ENCODE measurements at places on chromosomes 16 and 17.

DNA sequence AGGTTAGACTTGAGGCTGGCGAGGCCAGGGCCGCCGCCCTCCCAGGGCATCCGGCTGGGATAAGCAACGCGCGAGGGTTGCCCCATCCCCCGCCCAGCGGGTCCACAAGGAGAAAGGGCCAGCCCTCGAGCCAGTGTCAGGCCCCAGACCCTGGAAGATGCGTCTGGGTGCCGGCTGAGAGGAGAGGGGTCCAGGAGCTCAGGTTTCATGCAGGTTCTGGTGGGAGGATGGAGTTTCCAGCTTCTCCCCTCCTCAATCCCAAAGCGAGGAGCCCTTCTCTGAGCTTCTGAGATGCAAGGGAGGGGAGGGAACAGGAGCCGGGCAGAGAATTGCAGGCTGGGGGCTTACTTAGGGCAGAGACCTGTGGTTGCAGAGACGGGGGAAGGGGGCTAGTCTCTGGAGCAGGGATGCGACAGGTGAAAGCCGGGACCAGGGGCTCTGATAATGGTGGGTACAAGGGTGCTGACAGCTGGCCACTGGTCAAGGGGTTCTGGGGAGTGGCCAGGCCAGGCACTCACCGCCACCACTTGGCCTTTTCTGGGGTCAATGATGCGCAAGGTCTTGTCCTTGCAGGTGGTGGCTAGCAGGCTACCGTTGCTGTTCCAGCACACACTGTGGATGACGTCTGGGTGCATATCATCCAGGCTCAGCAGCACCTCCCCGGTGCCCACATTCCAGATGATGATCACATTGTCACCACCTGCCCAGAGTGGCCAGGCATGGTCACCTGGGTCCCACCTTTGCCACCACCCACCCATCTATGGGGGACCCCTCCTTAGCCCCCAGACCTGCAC is 4.2 kb downstream of the CORO6 start:
- DNase-seq, result no peak

GRCh38 chr16:87212026-87212425 is 105.2 kb downstream of the C16orf95 start:
- DNase-seq, result peak; percentile 85

- DNase-seq, result no peak
Observed at GRCh38 chr17:67281743-67282142, 36.7 kb upstream of the HELZ start.

GRCh38 chr17:10198509-10199249 is at the start of gene GAS7:
Gene GAS7 (minus strand): TSS chr17:10198606.
- no peak for DNase-seq

DNA sequence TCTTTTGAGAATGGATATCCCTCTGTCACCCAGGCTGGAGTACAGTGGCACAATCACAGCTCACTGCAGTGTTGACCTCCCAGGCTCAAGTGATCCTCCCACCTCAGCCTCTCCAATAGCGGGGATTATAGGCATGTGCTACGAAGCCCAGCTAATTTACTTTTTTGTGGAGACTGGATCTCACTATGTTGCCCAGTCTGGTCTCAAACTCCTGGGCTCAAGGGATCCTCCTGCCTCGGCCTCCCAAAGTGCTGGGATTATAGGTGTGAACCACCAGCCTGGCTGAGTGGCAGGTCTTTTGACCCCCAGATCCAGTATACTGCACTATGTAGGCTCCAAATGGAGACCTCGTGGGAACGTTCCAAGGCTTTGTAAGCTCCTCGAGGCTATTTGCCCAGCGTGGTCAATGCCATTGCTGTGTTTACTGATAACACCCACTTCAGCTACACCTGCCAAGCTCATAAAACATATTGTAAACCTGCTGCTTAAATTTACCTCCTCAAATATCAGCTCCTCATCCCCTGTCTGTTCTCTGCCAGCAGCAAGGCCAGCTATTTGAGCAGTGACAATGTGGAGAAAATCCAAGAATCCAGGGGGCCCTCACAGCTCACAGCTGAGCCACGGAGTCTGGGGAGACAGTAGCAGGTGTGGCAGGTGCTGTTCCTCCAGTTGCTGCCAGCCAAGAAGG is 16.2 kb upstream of the KIFC3 start:
- no peak for DNase-seq

- peak; percentile 18 for DNase-seq
Observed at GRCh38 chr16:50400967-50401348, 32.2 kb upstream of the BRD7 start.

DNA sequence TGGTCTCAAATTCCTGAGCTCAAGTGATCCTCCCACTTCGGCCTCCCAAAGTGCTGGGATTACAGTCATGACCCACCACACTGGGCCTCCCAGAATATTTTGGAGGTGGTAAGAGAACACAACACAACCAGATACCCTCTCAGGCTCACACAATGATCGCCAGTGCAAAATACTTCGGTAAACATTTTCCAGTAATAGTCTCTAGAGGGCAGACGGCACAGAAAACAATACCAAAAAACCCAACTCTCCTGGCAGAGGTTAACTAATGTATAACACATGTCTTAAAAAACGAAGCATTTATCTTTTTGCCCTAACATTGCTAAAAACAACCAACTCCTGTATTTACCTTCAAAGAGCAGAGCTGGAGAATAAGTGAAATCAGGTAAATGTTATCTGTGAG is 10.5 kb downstream of the NUFIP2 start:
- peak; percentile 40 for DNase-seq

- no peak for DNase-seq
Observed at GRCh38 chr17:55319933-55320593, 55.3 kb downstream of the HLF start.

DNA sequence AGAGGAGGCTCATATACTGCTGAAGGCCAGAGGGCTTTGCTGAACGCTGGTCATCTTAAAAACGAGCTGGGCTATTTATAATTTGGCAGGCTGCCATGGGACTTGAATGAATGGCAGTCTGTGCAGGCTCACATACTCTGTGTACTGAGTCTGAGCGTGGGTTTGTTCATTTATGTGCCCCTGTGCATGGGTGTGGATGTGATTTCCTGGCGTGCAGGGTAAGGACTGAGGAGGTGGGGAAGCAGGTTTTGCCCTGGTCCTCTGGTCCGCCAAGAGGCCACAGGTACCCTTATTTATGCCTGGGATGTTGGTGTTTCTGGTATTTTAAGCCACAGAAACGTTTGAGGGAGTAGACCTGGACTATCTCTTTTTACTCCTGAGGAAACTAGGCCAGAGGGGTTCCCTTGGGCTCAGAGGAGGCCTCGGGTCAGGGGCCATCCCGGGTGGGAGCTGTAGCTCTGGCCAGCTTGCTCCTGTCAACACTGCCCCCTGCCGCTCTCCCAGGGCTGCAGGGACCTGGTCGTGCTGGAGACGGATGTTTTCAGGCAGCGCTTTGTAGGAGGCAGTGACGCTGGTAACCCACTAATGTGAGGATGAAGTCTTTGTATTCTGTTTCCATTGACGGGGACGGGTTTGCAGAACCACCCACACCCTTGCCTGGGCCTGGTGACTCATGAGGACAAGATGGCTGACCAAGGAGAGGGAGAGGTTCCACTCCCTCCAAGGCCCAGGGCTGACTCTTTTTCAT is 184.4 kb downstream of the MSI2 start:
- peak; percentile 91 for DNase-seq

- no peak for DNase-seq
Observed at GRCh38 chr17:56570199-56570598, 23.3 kb upstream of the NOG start.

DNA sequence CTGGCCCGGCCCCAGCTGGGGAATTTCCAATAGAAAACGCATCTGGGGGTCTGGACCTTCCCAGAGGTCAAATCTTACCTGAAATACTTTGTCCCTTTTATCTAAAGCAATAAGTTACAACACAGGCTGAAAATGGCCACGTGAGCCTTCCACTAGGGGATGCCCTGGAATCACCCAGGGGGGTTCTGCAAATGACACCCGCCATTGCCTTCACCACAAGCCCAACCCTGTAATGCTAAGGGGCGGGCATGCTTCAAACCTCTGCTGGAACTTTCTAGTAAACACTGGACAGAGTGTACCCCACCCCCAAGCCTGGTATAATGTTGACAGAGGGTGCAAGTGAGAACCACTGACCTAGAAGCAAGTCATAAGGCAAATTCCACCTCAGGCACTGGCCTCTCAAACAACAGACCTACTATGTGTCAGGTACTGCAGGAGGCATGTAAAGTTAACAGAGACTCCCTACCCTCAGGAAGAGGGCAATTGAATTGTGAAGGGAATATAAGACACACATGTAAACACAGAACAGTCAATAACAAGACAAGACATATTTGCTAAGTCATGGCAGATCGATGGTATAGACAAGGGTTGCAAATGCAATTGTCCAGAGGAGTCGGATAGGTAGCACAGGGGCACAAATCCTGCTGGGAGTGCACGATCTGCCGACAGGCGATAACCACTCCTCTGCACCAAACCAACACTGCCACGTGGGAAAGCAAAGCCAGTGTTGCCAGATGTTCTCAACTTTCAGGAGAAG is 59.0 kb downstream of the ARHGAP17 start:
- DNase-seq, result no peak

- peak; percentile 15 for DNase-seq
Observed at GRCh38 chr17:1878419-1879121, 48.8 kb downstream of the RPA1 start.

DNA sequence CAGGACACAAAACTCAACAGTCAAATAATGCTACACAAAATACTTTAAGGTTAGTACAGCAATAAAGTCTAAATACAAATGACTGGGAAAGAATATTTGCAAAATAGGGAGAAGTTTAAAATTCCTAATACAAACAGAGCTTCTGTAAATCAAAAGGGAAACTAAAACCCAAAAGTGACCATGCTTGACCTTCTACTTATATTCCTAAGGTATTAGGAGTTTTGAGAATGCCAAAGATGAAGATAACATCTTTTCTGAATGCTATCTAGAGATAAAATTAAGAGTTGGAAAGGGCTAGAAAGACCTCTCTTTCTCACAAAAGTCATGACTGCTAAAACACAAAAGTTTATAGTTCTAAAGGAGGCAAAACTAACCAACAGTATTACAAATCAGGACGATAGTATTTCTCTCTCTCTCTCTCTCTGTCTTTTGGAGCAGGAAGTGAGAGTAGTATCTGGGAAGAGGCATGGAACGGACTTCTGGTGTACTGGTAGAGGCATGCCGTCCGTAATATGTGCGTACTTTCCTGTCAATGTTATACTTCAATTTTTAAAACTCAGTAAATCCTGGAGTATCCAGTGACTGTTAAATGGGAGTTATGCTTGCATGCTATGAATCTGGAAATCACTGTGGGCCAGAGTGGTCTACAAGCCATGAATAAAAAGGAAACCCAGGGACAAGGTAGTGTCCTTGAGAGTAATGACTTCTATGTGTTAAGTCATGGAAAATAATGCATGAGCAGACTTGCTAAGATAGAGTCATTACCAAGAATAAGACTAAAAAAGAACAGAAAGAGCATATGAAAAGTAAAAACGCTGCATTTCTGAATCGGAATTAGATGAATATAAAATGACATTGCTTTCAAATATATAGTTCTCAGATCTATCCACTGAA is 49.7 kb upstream of the ANKFY1 start:
- peak; percentile 12 for DNase-seq

DNA sequence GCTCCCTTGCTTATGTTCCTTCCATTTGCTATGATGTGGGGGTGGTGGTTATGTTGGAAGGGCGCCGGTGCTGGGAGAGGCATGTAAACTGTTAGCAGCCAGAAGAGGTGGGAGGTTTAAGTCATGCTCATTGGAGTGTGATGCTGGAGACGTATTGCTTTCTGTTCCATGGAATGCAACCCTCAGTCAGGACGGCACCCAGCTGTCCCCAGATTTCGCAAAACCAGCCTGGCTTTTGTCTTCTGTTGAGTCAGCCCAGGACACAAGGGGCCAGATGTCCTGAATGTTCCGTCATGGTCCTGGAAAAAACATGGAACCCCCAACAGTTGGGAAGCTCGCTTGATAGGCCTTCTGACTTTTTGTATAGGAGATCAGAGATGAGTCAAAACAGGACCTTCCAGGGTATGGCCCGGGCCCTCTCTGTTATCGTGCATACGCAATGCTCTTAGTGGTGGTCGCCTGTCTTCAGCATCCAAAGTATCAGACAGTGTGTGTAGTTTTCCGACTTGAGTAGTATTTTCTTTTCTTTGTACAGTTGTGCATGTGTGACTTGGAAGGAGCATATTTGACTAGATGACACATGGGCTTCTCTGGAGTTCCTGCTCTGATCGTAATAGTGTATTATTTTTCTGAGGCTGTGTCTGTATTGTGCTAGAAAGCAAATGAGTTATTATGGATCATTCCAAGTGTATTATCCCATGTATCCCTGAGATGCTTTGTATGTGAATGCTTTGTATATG is 201.9 kb downstream of the SNX29 start:
- DNase-seq, result peak; percentile 72

GRCh38 chr16:74837056-74837455 is 62.4 kb upstream of the FA2H start:
- DNase-seq, result no peak

DNA sequence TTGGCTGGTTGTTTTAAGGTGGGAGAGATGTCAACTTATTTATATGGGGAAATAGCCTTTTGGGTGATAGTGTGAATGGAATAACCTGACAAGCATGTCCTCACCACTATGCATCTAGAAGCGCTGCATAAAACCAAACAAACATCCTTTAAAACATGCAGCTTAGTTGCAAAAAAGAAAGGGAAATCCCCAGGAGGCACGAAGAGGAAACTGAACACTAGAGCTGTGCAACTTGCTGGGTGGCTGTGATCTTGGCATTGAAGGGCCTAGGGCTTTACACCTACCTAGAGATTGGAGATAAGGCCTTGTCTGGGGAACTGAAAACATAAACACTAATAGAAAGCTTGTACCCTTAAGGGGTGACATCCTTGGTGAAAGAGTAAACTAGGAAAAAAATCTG is 7.3 kb downstream of the C16orf54 start:
- no peak for DNase-seq

DNA sequence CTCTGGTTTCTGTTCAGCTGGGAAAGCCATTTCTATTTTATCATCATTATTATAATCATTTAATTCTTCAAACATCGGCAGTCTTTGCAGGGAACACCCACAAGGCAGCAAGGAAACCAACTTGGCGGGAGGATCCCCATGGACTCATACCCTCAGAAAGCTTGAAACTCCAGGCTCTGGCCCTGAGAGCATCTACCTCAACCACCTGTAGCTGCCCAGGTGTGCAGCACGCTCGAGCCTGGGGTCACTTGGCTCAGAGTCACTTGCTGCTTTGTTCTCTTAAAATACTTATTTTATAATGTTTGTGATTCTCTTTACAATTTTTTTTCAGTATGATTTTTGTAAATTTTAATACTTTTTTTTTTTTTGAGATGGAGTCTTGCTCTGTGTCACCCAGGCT is 6.8 kb upstream of the ZNF423 start:
- DNase-seq, result no peak

DNA sequence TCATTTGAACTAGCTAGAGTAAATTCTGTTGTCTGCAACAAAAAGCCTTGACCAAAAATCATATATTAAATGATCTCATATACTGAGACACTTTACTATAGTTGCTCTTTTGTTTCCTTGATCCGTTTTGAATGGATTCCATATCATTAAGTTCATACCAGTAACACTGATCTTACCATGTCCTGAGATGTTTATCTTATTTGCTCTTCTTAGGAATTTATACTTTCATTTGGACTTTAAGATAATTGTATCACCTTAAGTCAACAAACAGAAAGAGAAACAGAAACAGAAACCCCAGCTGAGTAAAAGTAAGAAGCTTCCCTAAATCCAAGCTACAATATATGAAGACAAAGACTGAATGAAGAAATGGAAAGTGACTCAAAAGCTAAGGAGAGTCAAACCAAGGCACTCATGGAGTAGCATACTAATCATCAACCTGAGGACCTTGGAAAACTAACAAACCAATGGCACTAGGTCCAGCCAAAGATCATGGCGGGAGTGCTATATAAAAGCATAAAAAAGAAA is 106.5 kb upstream of the COX10 start:
- DNase-seq, result no peak

GRCh38 chr17:34305061-34305460 is 14.2 kb upstream of the CCL8 start:
- no peak for DNase-seq

Data from fibroblast of mammary gland (primary cell).